ENCODE measurements at places on chromosomes 6 and 20.

GRCh38 chr6:90439586-90439985 lies 142.9 kb upstream of the BACH2 start:
- no peak for DNase-seq

- no peak for DNase-seq
These were observed 796 bp upstream of the TUBB start for GRCh38 chr6:30719356-30719755.

GRCh38 chr6:139801571-139802321 lies 427.3 kb upstream of the CITED2 start:
- no peak for DNase-seq

DNA sequence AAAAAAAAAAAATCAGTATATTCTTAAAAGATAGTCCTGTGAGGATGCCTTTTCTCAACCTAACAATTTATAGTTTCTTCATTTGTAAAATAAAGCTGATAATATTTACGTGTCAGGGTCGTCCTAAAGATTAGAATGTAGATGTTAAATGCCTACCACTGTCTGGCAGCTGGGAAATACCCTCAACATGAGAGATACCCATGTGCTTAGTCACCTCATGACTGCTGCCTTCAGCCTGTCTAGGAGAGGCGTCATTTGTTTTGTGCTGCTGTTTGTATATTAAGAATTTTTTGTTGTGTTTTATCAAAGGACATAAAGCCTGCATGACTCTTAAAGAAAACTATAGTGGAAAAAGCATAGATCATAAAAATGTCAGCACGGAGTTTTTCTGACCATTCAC lies 9.5 kb downstream of the FAM120B start:
- DNase-seq, result no peak

DNA sequence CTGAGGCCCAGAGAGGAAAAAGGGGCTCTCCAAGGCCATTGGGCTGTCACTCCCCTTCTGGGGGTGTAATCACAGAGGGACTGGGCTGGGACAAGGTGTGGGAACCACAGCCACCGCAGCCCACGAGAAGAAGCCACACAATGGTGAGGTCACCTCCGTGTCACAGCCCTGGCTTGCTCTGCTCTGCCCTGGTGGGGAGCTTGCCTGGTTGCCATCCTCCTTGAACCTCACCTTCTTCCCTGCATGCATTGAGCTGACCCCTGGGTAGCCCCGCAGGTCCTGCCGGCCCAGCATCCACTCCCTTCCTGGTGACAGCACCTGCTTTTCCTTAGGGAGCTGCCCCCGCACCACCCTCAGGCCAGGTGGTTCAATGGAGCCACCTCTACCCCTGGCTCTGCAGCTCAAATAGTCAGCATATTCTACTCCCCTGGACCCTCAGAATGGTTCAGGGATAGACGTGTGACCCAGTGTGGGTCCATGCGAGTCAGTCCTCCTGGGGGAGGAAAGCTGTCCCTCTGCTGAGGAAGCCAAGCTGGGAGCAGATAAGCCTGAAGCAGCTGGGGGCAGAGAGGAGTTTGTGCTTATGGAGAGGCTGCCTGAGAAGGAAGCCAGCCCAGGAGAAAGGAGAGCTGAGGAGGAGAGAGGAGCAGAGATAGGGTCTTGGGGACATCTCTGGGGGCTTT lies 21.3 kb downstream of the RBM38 start:
- no peak for DNase-seq

DNA sequence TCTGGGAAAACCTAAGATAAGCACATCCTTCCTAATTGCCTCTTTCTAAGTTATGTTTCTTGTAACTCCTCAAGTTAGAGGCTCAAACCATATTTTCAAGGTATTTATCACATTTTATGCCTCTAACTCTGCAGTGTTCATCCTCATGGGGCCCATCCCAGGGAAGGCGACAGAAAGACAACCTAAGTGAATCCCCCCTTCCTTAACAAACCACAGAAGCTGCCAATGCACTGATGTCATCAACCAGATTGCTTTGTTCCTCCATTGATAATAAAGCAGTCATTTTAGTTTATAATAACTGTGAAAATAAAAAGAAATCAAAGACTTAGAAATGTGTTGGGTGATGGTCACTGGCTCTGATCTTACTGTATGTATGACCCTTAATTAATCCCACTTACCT lies 119.5 kb upstream of the TCF21 start:
- no peak for DNase-seq

- no peak for DNase-seq
These were observed 49.0 kb downstream of the SLC22A23 start for GRCh38 chr6:3407840-3408239.

- DNase-seq, result no peak
These were observed 25.7 kb downstream of the KCNG1 start for GRCh38 chr20:50996901-50997865.

DNA sequence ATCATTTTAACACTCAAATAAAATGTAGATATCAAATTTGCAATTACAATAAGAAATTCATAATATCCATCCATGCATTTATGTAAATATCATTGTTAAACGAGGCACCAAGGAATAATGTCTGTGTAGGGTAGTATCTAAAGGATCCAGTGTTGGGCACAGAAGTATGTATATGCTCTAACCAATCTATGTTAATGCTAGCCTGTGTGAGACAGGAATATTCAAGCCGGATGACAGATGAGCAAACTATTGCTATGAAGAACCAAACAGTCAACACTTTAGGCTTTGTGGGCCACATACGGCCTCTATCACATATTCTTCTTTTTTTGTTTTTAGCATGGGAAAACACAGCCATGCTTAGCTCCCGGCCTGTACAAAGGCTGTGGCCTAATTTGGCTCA lies 45.0 kb downstream of the HUS1B start:
- no peak for DNase-seq

- DNase-seq, result peak; percentile 46
These were observed 60.8 kb upstream of the TMEM30A start for GRCh38 chr6:75345413-75345812.

DNA sequence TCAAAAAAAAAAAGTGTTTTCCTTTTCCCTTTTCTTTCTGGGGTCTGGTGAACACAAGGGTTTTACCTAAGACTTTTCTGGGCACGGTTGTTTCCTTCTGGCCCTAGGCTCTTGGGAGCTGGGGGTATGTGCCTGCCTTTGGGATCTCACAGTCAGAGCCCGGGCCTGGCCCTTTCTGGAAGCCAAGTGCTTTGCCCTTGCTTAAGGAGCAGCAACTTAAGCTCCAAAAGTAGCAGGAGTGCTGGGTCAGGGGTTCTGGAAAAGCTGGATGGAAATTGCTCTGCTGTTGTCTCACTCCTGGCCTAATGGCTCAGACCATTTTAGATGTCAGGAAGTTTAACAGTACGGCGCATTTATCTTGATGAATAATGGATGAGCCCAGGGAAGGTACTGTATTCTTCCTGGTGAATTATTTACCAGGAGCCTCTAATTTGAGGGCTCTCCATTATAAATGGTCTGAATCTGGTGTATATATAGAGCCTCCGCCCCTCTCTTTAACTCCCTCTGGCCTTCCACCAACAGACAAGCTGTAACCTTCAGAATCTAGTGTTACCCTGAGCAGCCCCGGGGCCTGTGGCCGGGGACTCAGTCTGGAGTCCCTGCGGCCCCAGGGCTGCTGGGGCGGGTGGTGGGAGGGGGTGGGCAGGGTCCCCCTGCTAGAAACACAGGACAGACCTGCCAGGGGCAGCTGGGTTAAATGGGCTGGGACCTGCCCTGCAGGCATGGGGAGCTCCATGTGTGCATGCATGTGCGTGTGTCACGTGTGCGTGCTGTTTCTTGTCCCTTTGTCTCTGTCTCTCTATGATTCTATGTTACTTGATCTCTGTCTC lies 37.5 kb downstream of the PTK7 start:
- DNase-seq, result no peak

GRCh38 chr6:133467982-133468380 lies 226.8 kb downstream of the EYA4 start:
- no peak for DNase-seq

DNA sequence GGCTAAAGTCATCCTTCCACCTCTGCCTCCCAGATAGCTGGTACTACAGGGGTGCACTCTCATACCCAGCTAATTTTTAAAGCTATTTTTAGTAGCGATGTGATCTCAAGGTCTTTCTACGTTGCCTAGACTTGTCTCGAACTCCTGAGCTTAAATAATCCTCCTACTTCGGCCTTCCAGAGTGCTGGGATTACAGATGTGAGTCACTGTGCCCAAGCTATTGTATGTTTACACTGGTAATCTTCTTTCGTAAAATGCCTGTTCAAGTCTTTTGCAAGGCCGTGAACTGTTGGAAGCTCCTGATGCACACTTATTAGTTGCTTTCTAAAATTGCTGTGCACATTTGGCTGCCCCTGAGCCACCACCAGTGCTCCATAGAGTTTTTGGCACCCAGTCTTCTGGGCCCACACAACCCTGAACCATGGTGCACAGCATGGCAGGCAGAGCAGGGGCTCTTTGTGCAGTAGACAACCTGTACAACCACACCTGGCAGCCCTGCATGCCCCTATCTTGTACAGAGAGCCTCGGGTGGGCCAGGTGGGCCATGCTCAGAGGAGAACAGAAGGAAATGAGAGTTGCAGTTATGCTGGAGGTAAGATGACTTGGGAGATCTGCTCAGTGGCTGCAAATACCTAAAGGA lies 33.3 kb downstream of the PDRG1 start:
- DNase-seq, result no peak

- no peak for DNase-seq
These were observed 237.8 kb downstream of the LY86 start for GRCh38 chr6:6826095-6826901.

GRCh38 chr6:84103029-84103428 lies 69.5 kb downstream of the MRAP2 start:
- DNase-seq, result no peak

DNA sequence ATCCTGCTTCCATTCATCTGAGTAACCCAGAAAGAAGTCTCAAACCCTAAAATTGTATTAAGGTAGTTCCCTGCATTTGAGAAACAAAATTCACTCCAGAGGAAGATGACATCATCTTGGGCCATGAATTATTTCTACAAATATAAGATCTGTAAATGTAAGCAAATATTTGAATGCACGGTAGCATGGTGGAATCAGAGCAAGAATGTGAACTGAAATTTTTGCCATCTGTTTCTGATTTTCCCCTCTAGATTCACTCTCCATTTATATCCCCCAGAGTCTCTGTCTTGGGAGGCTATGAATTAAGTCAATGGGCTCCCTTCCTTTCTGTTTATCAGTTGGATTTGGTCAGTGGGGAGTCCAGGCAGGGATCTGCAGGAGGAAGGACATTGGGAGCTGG lies 5.8 kb upstream of the MAP3K5 start:
- no peak for DNase-seq

GRCh38 chr20:3732327-3733118 lies at the start of gene HSPA12B:
HSPA12B (plus strand) TSS chr20:3732685; CDS start chr20:3738675, 5,990 bp downstream.
- peak; percentile 56 for DNase-seq

GRCh38 chr20:38836991-38837390 lies 31.5 kb downstream of the PPP1R16B start:
- no peak for DNase-seq

DNA sequence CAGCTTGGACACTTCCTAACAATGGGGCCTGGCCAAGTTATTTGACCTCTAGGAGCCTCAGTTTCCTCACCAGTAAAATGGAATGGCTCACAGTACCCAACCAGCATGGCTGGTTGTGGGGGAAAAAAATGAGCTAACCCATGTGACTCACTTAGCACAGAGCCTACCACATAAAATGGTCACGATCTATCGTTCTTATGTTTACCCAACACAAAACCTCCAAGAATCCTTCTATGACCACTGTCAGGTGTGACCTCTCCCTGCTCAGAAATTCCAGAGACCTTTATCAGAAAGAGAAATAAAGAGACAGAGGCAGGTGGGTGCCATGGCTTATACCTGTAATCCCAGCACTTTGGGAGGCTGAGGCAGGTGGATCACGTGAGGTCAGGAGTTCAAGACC lies 39.4 kb downstream of the BPIFB1 start:
- DNase-seq, result no peak

DNA sequence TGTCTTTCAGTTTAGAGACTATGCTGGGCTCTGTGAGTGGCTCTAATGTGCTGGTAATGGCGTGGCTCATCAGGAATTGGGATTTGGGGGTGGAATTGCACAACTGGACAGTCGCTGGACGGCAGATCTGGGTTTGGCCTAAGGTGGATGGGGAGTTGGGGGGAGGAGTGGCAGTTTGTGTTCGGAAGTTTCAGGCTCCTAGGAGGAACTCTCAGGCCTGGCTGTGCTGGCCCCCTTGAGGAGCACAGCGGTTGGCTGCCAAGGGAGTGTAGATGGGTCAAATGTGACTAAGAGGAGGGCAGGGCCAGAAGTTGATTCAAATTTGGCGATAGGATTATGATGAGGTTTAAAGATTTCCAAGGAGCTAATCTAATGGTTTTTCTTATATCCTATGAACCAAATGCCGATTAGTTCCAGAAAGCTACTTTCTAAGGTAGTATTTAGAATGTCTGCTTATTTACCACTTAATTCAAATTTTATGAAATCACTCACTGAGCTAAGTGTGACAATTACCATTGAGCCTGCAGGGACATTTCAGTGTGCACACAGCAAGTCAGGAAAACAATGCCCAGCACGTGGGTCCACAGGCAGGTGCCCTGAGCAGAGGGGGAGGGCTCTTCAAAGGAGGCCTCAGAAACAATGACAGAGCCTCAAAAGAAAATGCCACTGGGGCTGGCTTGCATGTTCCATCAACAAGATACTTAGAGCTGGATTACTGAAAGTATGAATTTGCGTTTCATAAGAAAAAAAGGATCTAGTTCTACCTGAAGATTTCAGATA lies 111.0 kb downstream of the GJA10 start:
- no peak for DNase-seq

DNA sequence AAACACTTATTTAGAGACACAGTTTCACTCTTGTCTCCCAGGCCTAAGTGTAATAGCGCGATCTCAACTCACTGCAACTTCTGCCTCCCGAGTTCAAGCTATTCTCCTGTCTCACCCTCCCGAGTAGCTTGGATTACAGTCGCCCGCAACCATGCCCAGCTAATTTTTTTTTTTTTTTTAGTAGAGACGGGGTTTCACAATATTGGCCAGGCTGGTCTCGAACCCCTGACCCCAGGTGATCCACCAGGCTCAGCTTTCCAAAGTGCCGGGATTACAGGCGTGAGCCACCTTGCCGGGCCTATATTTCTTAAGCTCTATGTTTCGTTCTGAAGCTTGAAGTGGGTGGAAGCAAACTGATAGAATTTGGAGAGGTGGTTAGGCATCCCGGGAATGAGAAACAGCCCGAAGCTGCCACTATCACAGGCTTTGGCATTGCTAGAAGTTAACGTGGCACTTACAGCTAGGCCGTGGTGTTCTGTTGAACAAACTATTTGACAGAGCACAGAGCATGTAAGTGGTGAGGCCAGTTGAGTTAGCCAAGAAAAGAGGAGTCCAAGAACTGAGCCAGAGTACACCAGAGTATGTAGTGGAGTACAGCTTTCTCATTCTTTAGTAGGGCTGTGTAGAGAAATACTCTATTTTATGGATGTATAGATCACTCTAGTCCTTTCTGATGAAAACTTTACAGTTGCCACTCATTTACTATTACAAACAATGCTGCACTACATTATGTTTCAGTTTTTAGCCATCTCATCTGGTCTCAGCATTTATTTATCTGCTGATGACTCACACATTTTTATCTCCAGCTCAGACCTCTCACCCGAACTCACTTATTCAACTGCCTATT lies 62.0 kb upstream of the HFE start:
- no peak for DNase-seq

DNA sequence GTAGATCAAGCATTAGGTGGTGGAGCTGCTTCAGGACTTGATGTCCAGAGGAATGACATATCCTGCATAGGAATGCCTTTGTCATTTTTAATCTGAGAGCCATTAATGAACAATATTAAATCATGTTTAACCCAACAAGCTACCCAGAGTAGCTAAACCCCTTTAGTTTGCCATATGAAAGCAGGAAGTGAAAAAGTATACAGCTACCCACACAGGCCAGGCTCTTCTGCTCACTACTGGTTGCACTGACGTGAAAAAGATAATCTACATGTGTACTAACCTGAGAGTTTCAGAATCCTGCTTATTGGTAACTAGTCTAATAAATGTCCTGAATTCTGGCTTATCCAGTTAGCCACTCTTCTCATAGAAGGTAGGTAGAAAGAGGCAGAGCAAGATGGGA lies 19.9 kb downstream of the GLYATL3 start:
- no peak for DNase-seq

Data from H9 (cell line).